ENCODE measurements at places on chromosomes 11 and 22.

DNA sequence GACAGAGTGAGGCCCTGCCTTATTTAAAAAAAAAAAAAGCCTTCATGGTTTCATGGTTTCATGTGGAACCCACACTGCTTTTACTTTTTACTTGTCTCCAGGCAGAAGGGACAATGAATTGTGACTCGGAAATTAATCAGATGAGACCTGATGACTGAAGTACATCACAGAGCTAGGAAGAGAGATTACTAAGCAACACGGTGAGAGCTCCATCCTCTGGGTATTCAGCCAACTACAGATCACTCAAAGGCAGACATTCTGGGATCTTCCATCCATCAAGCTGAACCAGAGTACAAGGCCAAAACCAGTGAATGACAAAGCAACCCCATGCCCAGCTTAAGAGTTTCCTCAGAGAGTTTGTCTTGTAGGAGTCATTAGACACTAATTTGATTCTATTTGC is 433.2 kb downstream of the SOX6 start:
- DNase-seq = no peak

- DNase-seq = no peak
Measured at GRCh38 chr22:45565973-45566372, 63.3 kb downstream of the FBLN1 start.

GRCh38 chr11:113862435-113862834 is 12.9 kb downstream of the USP28 start:
- no peak for DNase-seq

DNA sequence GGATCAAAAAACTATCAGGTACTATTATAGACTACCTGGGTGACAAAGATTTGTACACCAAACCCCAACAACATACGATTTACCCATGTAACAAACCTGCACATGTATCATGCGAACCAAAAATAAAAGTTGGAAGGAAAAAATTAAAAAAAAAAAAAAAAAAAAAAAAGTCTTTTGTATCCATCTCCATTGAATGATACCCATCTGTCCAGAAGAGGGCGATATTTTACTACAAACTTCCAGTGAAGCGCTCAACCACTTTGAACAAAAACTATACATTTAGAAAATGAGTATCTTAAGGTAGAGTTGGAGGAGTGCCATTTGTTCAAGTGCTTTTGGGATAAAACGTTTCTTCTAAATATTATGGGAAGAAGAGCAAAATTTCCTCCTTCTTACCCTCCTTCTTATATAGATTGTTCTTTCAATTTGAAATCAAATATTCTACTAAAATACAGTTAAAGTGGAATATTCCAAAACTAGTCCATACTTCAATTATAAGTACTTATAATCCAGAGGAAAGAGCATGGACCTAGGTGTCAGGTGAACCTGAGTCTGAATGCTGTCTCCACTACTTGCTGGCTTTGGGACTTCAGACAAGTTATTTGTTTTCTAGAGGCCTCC is 23.3 kb downstream of the ARL14EP start:
- DNase-seq = no peak

- DNase-seq = no peak
Measured at GRCh38 chr11:70483917-70484316, 85.6 kb downstream of the CTTN start.

DNA sequence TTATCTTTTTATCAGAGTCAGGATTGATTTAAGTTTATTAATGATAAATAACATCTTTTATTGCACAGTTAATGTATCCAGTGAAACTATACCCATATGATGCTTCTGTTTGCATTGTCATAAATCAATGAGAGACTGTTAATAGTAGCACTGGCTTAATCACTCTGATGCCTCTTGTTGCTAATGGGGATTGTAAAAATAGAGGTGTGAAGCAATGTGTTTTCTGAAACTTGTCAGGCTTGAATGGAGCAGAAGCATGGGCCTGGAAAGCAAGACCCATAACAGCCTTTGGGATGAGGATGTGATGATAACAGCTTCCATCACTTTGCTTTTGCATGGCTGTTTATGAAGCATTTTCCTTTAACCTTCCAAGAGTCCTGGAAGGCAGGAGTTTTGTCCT is 319.7 kb downstream of the DDX10 start:
- DNase-seq = no peak

DNA sequence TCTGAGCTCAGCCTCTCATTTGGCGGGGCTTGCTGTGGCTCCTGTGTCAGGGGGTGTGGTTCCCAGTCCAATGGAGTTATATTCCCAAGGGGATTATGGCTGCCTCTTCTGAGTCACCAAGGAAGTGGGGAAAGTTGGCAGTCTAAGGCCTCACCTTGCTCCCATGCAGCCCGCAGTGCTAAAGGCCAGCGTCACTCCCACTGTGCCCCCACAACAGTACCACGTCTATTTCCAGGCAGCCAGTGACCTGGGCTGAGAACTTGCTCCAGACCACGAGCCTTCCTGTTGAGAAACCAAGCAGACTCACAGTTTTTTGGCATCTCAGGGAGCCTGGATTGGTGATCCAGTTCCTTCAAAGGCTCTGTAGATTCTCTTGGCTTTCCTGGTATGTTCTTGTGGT is 45.6 kb downstream of the OR2AT4 start:
- DNase-seq = no peak

DNA sequence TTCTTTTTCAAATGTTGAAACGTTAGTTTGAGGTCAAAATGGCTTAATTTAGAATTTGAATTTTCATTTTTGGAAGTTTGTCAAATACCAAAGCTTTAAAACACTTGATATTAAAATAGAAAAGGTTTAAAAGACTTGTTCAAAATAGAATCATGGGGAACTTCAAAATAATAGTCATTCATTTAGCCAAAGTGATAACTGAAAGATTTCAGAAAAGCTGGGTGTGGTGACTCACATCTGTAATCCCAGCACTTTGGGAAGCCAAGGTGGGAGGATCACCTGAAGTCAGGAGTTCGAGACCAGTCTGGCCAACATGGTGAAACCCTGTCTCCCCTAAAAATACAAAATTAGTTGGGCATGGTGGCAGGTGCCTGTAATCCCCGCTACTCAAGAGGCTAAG is 10.9 kb downstream of the GSTP1 start:
- DNase-seq = no peak

DNA sequence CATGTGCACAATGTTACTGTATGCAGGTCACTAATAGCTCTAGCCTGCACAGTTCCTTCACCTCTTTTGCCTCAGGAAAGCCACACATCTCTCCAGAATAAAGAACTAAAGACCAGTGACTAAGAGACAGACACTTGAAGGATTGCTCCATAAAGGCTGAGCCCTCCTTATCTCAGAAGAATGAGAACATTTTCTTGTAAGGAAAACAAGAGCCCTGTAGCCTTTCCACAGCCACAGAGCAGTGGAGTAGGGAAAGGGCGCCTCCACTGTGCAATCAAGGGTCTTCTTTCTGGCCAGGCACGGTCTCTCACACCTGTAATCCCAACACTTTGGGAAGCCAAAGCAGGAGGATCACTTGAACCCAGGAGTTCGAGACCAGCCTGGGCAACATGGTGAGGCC is 202.6 kb upstream of the TMEM45B start:
- DNase-seq = no peak

GRCh38 chr11:69004411-69005182 is 8.4 kb downstream of the MRGPRF start:
- no peak for DNase-seq

Measured in uterus (tissue), 4 donors.